ENCODE measurements at places on chromosomes 2 and 18. TPM values are rescaled to one million over a fixed set of nuclear protein-coding genes. Genes with fewer than 3 reads are reported as not detected.
A peak's percentile ranks its signal among the peaks of the same experiment; 100 is the strongest.

The KIF3C gene
- 12.8 TPM for total RNA-seq

The CTAGE1 gene
- not detected for total RNA-seq

The STPG4 gene
- total RNA-seq, result not detected

The REG1B gene
- not detected for total RNA-seq

The ICA1L gene
- total RNA-seq, result 1.3 TPM

The THOC1 gene
- 43.5 TPM for total RNA-seq

The PTPN2 gene
- 59.8 TPM for total RNA-seq

The FAM228A gene
- total RNA-seq, result not detected

The FZD7 gene
- 5.5 TPM for total RNA-seq

The SERPINB13 gene
- total RNA-seq, result not detected

The RGPD4 gene
- total RNA-seq, result not detected

The MC5R gene
- not detected for total RNA-seq

The DNAH7 gene
- 1.9 TPM for total RNA-seq

The RNF103 gene
- total RNA-seq, result 12.3 TPM

The BCL11A gene
- total RNA-seq, result 3.1 TPM

The CCDC68 gene
- total RNA-seq, result 2.6 TPM

The MOGAT1 gene
- total RNA-seq, result not detected

- DNase-seq, result no peak
These were observed 43.6 kb upstream of the AGPS start for GRCh38 chr2:177348733-177349693.

DNA sequence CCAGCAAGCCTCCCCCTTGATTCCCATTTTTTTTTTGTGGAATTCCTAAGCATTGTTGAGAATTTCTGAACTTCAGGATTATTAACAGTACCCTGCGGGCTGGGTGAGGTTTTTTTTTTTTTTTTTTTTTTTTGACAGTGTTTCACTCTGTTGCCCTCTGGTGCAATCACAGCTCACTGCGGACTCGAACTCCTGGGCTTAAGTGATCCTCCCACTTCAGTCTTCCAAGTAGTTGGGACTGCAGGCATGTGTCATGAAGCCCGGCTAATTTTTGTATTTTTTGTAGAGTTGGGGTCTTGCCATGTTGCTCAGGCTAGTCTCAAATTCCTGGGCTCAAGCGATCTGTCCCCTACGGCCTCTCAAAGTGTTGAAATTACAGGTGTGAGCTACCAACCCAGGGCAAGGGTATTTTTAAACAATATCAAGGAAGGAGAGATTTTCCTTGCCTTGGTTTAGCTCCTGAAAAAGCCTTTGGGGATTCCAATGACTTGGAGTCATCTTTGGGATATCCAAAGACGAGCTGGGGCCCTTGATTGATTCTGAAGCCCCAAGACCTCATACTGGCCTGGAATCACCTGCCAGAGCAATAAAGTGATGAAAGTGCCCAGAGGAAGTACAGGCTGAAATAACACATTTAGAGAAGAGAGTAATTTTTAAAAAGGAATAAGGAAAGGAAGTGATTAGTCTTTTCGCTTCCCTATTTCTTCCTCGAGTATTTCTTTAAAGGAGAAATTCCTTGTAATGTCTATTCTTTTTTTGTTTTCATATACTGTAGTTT is 240.2 kb downstream of the TGIF1 start:
- no peak for DNase-seq

GRCh38 chr2:237711458-237712150 is 84.2 kb downstream of the LRRFIP1 start:
- DNase-seq, result no peak

DNA sequence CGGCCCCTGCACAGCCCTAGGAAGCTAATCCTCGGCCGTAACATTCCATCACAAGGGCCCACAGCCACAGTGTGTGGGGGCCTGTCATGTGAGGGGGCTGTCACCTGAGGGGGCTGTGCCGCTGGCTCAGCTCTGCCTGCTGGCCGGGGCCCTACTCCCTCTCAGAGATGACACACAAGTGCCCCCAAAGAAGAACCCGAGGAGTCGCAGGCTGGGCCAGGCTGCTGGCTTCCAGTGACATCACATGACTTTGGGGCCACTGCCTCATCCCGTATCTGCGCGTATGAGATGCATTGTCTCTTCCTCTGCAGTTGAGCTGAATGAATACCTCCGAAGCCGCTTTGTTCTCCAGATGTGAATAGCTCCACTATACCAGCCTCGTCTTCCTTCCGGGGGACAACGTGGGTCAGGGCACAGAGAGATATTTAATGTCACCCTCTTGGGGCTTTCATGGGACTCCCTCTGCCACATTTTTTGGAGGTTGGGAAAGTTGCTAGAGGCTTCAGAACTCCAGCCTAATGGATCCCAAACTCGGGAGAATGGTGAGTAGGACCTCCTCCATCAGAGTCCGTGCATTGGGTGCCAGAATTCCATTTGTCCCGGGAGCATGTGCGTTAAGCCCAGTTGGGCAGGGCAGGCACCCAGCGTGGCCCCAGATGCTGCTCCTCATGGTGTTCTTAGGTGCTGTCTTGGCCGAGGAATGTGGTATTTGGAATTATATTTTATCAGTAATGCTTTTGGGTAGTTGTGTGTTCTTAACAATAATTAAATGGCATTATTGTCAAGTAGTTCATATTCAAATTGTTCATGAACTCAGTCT is at the start of gene CNDP1:
CNDP1 (plus strand) TSS at position 351 of the 820 bp plus-strand sequence; CDS start at position 519, 168 bp downstream.
- DNase-seq, result no peak

- peak; percentile 77 for DNase-seq
These were observed 1668.7 kb downstream of the SUCLG1 start for GRCh38 chr2:82790206-82791021.

DNA sequence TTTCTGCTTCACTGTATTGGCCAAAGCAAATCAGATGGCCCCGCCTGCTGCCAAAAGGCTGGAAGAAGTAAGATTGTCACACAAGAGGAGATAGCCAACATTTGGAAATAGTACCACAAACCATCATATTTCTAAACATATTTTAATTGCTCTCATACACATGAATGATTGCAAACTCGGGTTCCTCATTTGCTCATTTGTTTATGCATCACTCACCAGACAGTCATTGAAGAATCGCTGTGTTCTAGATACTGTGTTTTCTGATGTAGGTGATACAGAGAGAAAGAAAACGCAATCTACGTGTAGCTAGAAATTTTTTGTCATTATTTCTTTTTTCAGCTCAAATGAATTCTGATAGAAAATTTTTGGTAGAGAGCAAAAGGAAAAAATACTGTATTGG is 1103.4 kb downstream of the TSN start:
- no peak for DNase-seq

DNA sequence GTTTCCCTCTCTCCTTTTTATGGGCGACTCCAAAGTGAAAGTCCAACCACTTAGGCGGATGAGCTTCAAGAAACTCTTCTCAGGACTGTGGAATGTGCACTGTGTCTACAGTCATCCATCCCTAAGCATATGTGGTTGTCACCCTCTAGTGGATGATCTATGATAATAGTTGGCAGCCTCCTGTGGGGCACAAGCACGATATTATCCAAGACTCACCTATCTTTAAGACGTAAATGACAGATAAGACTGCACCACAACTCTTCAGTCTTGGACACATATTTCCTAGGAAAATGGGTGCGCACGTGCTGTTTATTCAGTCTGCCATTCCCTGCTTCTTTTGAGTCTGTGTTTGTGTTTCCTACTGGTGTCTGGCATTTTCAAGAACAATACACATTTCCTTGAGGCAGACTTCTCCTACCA is 145.5 kb upstream of the CTAGE1 start:
- DNase-seq, result peak; percentile 93

DNA sequence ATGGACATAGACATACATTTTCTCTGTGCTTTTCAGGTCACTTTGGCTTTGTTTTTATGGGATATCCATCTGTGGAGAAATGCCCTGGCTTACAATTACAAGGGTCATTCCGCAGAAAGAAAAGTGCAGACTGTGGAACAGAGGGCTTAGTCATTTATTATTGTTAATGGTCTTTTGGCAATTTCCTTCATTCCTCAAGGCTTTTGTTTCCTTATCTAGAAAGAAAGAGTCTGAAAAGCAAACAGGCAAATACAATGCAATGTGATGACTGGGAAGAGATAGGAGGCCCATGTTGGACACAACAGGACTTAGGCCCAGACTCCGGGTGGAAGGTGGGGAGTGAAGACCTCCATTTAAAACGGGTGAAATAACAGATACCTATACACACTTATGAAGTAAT is 129.5 kb upstream of the CAVIN2 start:
- DNase-seq, result no peak

- no peak for DNase-seq
These were observed 3.1 kb downstream of the KDSR start for GRCh38 chr18:63363951-63364350.

- DNase-seq, result peak; percentile 69
These were observed 69.7 kb upstream of the DAPL1 start for GRCh38 chr2:158725441-158725891.

- no peak for DNase-seq
These were observed 11.8 kb downstream of the IGFBP2 start for GRCh38 chr2:216644842-216645635.

DNA sequence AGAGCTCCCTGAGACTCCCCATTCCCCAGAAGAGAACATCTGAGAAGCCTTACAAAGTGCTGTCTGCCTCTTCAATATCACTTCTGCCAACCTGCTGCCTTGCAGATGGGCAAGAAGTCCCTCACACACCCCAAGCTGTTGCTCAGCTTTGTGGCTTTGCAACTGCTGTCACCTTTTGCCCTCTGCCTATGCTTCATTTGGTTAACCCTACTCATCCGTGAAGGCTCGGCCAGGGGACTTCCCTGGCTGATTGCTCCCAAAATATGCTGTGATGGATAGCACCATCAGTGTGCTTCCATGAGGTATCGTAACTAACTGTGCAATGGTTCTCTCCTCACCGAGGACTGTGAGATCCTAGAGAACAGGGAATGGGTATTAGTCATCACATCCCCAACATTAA is 88.9 kb upstream of the CYP1B1 start:
- DNase-seq, result no peak

DNA sequence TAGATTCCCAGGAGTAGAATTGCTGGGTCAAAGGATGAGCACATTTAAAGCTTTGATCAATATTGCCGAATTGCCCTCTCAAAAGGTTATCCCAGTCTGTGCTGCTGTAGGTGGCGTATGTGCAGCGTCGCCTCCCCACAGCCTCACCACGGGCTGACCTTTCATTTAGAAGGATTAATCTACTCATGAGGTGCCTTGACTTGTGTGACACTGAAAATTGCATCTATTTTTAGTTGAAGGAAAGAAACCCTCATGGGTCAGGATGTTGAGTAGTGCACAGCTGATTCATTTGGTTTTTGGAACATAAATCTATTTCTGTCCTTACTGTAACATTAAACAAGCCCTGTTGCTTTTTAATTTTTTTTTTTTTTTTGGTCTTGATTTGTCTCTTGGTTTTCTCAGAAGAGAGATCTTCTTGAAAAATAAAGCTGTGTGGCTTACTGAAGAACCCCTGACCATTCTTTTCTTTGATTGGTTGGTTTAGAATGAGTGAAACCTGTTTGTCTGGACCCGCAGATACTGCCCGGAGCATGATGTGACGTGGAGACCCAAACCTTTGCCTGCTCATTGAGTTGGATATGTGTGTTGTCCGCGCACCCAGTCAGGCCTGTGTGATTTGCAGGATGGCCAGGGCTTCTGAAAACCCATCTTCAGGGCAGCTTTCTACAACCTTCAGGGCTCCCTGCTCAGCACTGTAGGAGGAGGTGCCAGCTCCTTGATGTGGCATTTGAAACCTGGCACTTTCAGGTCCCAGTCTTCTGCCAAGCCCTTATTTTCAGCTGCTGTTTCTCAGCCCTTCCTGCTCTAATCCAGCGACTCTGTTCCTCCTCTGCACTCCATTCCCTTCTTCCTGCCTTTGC is 61.0 kb downstream of the LPIN1 start:
- DNase-seq, result no peak

DNA sequence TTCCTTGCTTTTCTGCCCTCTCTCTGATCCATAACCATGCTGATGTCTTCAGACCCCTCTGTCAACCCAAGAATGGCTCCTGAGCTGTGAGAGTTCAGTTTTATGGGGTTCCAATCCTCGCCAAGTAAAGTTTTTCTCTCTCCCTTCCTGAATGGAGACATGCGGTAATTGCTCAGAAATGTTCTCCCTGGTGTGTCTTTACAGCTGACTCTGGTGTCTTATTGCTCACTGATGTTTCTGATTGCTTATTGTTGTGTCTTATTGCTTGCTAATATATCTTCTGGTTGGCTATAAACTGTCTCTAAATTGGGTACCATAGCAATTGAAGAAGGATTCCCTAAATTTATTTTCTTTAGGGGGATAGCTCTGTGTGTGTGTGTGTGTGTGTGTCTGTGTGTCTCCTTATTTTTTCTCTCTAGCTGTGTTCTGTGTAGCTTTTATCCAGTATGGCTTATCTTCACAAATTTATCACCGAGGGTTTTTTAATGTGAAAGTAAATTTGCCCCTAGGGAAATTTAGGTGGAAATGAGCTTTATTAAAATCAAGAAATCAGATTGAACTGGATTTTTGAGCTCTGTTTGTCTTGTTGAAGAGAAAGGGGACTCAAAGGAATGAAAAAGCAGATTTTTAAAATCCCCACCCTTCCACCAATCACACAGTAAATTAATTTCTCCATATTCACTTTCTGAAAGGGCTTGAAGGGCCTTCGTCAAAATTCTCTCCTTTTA is 19.5 kb downstream of the MGAT5 start:
- no peak for DNase-seq

GRCh38 chr2:88690591-88691338 is 708 bp upstream of the RPIA start:
- DNase-seq, result peak; percentile 55

- DNase-seq, result no peak
These were observed 542.2 kb downstream of the XIRP2 start for GRCh38 chr2:167430447-167430846.

- no peak for DNase-seq
These were observed 15.2 kb upstream of the LBH start for GRCh38 chr2:30216157-30216556.

DNA sequence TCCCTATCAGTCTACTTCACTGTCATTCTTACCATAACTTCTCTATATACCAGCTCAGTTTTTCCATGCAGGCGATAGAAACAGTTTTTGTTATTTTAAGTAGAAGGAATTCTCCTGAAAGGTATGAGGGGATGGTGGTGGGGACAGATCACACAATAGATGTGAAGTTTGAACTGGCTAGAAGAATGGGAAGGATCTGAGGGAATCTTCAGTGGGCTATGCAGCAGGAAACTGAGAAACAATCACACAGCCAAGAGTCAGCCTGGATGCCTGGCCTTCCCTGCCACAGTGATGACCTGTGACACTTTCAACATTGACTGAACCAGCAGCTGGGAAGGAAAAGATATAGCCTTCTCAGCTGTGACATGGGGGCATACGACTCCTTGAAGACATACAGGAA is 329.1 kb upstream of the GULP1 start:
- no peak for DNase-seq

GRCh38 chr2:109264595-109265328 is 135.8 kb downstream of the SH3RF3 start:
- DNase-seq, result no peak

- DNase-seq, result no peak
These were observed 160.5 kb downstream of the STK39 start for GRCh38 chr2:168086851-168087250.

Data from PC-3 (cell line).